ENCODE measurements at places on chromosomes 7 and 10. TPM values are rescaled to one million over a fixed set of nuclear protein-coding genes. Genes with fewer than 3 reads are reported as not detected.

Gene KIF11
- 14.6 TPM for polyA plus RNA-seq

Gene FEZF1
- not detected for polyA plus RNA-seq

Gene HPS6
- 28.7 TPM for polyA plus RNA-seq

Gene PLAU
- polyA plus RNA-seq: 1,190 TPM

Gene TDRD1
- 0.03 TPM for polyA plus RNA-seq

Measured in foreskin keratinocyte (primary cell).